ENCODE measurements at places on chromosomes 12 and 14.

DNA sequence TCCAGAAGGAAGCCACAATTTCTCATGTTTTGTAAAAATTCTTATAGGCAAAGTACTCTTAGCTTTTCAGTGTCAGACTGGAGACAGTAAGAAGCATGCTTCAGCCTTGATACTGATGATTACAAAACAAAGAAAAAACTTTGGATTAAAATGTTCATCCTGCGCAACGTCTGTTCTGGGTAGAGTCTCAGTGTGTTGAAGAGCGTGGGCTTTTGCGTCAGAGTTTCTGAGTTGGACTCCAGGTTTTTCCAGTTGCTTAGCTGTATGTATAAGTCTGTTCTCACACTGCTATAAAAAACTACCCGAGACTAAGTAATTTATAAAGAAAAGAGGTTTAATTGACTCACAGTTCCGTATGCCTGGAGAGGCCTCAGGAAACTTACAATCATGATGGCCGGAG lies 508.1 kb downstream of the DIO2 start:
- no peak for DNase-seq

DNA sequence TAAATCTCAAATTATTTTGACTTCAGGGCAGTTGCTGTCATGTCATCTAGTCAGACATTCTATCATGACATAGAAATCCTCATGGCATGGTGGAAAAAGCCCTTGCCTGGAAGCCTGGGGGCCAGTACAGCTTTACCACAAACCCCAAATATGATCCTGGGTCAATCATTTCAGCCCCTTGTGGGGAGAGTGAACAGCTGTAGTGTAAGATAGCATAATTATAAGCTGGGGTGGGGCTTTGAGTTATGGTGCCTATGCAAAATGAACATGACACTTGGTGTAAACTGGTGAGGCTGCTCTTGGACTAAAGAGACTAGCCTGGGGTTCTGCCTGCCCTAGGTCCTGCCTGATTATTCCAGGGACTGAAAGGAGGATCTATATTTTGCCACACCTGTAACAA lies 207.7 kb upstream of the DDHD1 start:
- no peak for DNase-seq

DNA sequence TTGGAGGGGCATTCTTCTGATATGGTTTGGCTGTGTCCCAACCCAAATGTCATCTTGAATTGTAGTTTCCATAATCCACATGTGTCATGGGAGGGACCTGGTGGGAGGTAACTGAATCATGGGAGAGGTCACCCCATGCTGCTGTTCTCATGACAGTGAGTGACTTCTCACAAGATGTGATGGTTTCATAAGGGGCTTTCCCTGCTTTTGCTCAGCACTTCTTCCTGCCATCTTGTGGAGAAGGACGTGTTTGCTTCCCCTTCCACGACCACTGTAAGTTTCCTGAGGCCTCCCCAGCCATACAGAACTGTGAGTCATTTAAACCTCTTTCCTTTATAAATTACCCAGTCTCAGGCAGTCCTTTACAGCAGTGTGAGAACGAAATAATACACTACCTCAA lies 382.4 kb downstream of the VRK1 start:
- no peak for DNase-seq

- no peak for DNase-seq
These were observed 85.5 kb downstream of the ADGRD1 start for GRCh38 chr12:131038961-131039950.

DNA sequence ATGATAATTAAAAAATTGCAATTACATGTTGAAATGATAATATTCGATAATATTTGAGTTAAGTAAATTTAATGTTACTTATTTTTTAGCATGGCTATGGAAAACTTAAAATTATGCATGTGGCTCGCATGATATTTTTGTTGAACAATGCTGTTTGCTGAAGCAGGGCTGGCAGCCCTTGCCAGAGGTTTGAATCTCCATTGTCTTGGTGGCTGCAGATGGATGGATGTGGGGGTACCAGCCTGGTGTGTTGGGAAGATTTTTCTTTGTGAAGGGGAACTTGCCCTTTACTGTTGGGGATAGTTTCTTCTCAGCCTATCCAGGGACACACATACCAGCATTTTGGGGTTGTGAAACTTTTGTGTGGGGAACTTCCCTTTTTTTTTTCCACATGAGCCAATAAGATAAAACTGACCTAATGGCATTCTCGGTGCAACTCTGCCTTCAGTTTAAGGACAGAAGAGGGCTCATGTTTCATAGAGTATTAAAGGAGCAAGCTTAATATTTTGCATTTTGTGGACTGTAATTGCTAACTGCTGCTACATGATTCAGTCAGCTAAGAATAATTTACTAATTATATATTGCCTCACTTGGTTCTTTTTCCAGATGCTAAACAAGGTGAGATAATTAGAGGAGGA lies 8.8 kb downstream of the RASSF3 start:
- no peak for DNase-seq

- no peak for DNase-seq
These were observed 94.1 kb downstream of the FBXL14 start for GRCh38 chr12:1500095-1500801.

DNA sequence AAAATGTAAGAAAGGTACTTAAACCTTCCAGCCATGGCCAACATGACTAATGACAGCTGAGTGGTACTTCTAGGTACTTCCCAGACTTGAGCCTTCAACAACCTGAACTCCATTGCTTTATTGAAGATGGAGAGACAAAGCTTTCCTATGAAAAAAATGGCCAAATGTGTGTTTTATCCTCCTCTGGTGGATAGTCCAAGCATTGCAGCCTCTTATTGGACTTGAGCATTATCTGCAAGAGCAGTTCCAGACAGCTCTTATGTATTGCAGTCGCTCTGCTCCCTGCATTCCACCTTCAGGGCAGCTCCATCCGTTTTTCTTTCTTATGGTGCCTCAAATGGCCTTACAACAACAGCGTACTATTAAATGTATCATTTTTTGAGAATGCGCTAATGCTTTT lies 588.2 kb downstream of the NRXN3 start:
- no peak for DNase-seq

DNA sequence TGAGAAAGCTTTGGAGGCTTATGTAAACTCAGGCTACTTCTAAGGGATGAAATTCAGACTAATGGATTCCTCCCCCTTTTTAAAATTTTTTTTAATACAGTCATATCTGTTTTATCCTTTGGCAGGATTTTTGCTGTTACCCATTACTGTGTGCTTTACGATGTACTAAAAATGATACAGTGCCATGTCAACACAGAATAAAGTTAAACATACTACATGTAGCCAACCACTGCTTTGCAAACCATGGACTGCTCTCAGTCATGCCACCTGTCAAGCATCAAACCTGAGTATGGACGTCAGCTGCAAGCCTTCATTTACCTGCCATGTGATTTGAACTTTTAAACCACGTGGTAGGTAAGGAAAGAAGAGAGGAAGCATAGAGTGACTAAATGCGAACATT lies 325.8 kb downstream of the FUT8 start:
- no peak for DNase-seq

DNA sequence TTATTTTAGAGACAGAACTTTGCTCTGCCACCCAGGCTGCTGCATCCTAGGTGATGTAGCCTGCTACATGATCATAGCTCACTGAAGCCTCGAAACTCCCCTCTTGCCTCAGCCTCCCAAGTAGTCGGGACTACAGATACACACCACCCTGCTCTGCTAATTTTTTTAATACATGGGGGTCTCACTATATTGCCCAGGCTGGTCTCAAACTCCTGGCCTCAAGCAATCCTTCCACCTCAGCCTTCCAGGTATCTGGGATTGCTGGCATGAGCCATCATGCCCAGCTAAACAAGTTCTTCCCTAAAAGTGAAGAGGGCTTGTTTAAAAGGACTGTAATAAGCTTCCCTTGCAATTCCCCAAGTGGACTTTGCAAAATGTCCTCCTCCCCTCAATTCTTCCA lies 310.4 kb downstream of the PAWR start:
- DNase-seq: no peak

DNA sequence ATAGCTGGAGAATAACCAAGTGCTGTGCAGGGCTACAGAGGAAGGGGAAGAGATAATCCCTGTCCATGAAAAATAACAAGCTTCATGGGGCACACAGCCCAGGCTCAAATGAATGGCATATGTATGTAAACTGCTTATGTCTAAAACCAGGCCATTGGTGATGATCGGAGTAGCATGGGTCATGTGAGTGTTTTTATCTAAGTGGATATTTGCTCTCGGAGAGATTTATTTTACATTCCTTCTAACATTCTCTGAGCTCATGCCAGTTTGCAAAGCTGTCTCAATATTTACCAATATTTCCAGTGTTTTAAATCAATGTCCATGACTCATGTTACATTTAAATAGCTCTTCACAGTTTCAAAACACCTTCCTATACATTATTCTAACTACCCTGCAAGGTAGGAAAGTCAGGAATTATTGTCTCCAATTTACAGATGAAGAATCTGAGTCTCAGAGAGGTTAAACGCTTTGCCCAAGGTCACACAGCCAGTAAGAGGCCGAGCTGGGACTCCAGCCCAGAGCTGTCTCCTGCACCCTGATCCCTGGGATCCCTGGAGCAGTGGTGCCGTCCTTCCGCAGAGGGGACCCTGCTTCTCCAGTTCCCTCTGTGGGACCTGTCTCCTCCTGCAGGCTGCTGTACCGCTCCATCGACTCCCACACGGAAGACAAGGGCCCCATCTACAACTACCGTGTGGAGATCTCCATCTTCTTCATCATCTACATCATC lies 186.7 kb upstream of the FKBP4 start:
- DNase-seq: no peak

- no peak for DNase-seq
These were observed 29.0 kb downstream of the LGMN start for GRCh38 chr14:92719421-92719820.

- no peak for DNase-seq
These were observed 17.4 kb downstream of the IGF1 start for GRCh38 chr12:102462795-102463465.

DNA sequence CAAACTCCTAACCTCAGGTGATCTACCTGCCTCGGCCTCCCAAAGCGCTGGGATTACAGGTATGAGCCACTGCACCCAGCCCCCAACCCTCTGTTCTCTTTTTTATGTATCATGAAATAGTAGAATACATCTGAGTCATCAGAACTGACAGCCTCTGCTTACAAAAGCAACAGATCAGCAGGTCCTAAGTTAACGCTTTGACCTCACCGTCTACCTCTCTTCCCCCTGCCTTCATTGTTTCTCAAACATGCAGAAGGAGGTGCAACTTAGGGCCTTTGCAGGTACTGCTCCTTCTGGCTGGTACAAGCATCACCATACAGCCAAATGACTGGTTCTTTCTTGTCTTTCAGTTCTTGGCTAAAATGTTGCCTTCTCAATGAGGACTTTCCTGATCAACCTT lies 249.2 kb downstream of the PAWR start:
- DNase-seq: no peak

DNA sequence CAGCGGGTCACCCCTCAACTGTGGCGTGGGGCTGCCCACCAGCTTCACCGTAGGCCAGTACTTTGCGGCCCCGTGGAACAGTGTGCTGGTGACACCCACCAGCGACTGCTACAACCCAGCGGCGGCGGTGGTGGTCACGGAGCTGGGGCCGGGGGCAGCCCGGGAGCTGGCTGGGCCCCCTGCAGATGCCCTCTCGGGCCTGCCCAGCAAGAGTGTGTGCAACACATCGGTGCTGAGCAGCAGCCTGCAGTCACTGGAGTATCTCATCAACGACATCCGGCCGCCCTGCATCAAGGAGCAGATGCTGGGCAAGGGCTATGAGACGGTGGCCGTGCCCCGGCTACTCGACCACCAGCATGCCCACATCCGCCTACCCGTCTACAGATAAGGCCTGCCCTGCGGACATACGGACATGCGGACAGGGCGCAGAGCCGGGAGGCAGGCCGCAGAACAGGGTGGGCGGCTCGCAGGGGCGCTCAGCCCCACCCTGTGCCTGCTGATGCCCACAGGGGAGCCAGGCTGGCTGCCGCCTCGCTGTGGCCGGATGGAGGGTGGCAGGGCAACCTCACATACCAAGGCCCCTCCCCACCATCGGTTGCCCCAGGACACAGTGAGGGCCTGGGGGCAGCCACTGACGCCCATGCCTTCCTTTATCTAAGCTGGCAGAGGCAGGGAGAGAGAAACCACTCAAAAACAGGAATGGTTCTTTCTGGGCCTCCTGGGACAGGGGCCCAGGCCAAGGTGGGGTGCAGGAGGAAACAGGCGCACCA lies 55.5 kb downstream of the FAM222A start:
- DNase-seq: no peak

DNA sequence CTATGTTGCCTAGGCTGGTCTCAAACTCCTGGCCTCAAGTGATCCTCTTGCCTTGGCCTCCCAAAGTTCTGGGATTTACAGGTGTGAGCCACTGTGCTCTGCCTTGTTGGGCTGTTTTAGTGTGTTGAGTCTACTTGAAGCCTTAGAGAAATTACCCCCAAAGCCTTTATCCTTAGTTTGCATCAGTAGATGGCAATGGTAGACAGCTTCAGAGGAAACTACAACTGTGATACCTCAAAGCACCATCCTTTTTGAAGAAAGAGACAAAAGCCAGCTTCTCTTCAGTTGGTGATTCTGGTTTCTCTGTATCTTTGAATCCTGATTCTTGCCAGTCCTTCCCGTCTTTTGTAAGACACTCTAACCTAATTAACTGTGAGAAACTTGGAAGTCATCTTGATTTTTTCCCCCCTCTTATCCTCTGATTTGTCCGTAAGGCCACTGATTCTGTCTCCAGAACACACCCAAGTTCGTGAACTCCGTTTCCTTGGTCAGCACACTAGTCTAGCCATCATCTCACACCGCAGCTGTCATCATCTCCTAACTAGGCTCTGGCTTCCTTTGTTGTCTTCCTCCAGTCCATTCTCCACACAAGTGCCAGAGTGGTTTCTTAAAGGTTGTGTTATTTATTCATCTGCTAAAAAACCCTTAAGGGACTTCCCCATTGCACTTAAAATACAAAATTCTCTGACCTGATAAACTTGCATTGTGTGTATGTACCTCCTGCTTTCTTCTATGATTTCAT lies 20.2 kb downstream of the ATP2A2 start:
- DNase-seq: no peak

DNA sequence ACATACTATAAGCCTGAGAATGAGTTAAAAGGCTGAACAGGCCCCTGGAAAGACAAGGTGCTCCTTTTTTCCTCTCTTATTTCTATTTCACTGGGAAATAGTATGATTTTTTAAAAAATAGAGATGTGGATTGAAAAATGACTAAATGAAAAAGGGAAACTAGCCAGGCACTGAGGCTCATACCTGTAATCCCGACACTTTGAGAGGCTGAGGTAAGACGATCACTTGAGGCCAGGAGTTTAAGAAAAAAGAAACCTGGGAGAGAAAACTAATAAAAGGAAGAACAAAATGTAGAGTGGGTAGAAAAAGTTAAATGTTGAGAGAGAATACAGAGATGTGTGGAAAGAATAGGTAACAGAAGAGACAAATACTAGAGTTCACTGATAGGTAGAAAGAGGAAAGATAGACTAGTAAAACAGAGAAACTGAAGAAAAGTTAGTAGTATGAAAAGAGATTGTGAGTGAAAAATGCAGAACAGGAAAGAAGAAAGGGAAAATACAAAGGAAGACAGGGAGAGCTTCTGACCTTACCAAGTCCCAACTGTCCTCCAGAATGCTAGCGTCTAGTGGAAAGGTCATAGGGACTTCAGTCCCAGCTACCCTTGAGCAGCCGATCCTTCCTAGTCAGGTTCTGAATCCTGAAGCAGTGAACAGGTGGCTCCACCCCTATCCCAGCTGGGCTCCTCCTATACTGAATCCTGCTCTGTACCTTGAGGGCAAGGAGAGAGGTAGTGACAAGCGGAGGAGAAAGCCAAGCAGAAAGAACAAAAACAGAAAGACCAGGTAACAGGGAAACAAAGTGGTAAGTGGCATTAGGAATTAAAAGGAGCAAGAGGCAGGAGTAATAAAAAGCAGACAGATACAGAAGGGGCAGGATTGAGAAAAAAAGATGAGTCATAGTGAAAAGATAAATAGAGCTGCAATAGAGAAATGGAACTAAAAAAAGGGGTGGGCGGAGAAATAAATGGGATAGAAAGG lies 7.3 kb downstream of the TMEM116 start:
- no peak for DNase-seq
